ENCODE measurements at places on chromosomes 16 and 17. TPM values are rescaled to one million over a fixed set of nuclear protein-coding genes. Genes with fewer than 3 reads are reported as not detected.

TMEM256 gene
- total RNA-seq = 78.3 TPM

FOXN1 gene
- 0.34 TPM for total RNA-seq

KRTAP1-1 gene
- total RNA-seq = not detected

CFAP97D1 gene
- total RNA-seq = 0.07 TPM

ZMYND15 gene
- 0.81 TPM for total RNA-seq

KCNJ18 gene
- not detected for total RNA-seq

SCARF1 gene
- 2.1 TPM for total RNA-seq

GRCh38 chr16:64094992-64095634 lies 1026.8 kb downstream of the CDH11 start:
- no peaks in the 10 kb centered on the region for H3K36me3 ChIP-seq
- peaks cover 2% of the 10 kb centered on the region for H3K27me3 ChIP-seq
- DNase-seq = no peak

DNA sequence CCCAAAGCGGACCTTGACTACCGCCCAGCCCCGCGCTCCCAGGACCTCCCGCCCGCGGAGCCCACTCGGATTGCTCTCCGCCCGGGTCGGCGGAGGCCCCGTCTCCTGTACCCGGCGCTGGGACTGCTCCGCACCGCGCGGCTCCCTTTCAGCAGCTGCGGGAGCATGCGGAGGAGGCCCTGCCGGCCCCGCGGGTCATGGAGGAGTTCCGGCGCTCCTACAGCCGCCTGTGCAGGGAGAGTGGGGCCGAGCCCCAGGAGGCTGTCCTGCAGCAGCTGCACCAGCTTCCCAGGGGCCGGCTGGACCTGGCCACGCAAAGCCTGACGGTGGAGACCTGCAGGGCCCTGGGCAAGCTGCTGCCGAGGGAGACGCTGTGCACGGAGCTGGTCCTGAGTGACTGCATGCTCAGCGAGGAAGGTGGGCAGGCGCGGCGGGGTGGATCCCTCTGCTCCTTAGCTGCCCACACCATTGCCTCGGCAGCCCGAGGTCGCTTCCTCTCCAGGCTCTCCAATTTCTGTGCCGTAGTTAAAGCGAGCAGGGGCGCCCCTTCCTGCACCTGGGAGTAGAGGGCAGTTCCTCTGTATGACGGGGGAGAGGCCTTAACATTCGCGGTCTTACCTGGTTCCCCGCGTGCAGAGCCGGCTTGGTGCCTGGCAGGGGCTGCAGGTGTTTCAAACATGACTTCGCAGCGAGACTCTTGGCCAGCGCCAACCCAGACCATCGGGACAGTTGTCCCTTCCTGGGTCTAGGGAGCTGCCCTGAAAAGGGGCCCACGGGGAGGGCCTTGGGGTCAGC lies 539 bp downstream of the LRRC45 start:
- no peaks in the 10 kb centered on the region for H3K27me3 ChIP-seq
- H3K4me3 ChIP-seq = peak overlapping the region; percentile 76
- no peak for DNase-seq

DNA sequence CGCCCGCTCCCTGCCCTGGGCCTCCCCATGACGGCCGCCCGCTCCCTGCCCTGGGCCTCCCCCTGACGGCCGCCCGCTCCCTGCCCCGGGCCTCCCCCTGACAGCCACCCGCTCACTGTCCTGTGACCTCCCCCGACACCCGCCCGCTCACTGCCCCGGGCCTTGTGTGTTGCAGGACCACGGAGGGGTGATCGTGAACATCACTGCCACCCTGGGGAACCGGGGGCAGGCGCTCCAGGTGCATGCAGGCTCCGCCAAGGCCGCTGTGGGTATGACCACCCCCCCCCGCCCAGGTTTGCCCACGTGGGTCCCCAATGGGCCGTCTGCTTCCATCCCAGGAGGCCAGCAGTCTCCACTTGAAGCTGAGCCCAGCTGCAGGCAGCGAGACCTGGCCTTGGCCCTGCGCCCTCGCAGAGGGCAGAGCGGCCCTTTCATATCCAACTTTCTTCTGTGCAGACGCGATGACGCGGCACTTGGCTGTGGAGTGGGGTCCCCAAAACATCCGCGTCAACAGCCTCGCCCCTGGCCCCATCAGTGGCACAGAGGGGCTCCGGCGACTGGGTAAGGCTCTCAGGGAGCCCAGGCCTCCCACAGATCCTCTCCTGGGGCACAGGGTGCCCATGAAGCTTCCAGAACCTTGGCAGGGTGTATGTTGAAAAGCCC lies 9.0 kb downstream of the DECR2 start:
- no peaks in the 10 kb centered on the region for H3K4me1 ChIP-seq
- H3K4me3 ChIP-seq = no peak overlapping the region
- no peak for DNase-seq
- no peaks in the 10 kb centered on the region for H3K27me3 ChIP-seq
- H3K27ac ChIP-seq = no peak overlapping the region

GRCh38 chr17:76515274-76515949 lies 14.2 kb upstream of the RHBDF2 start:
- H3K27me3 ChIP-seq = no peaks in the 10 kb centered on the region
- no peak for DNase-seq
- H3K36me3 ChIP-seq = no peaks in the 10 kb centered on the region
- no peak overlapping the region for H3K27ac ChIP-seq

GRCh38 chr17:17028878-17029535 lies 13.2 kb upstream of the MPRIP start:
- no peaks in the 10 kb centered on the region for H3K27me3 ChIP-seq
- H3K27ac ChIP-seq = peak overlapping the region; percentile 96
- no peaks in the 10 kb centered on the region for H3K36me3 ChIP-seq
- H3K4me3 ChIP-seq = no peak overlapping the region
- H3K4me1 ChIP-seq = peaks cover 35% of the 10 kb centered on the region

GRCh38 chr16:70697594-70698170 lies 11.8 kb upstream of the MTSS2 start:
- DNase-seq = no peak
- peaks cover 2% of the 10 kb centered on the region for H3K36me3 ChIP-seq
- H3K27me3 ChIP-seq = no peaks in the 10 kb centered on the region
- H3K4me3 ChIP-seq = no peak overlapping the region
- H3K27ac ChIP-seq = peak overlapping the region; percentile 89

GRCh38 chr16:31397096-31397660 lies 4.0 kb downstream of the ITGAD start:
- peaks cover 4% of the 10 kb centered on the region for H3K27me3 ChIP-seq
- no peaks in the 10 kb centered on the region for H3K36me3 ChIP-seq
- DNase-seq = no peak
- no peaks in the 10 kb centered on the region for H3K4me1 ChIP-seq

DNA sequence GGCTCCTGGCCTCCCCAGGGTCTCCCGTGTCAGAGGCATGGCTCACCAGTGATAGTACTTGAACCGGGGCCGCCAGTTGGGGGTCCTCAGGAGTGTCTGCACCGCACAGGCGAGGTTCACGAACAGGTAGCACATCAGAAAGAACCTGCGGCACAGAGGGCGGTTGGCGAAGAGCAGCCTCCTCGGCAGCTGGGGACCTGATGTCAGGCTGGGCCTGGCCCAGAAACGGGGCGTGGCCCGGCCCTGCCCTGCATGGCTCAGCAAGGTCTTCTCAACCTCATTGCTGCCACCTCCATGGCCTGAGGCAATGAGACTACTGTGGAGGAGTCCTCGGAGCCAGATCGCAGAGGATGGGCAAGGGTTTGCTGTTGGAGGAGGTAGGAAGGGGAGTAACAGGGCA lies 4.1 kb upstream of the LCAT start:
- H3K4me1 ChIP-seq = no peaks in the 10 kb centered on the region
- H3K36me3 ChIP-seq = peaks cover 14% of the 10 kb centered on the region
- H3K27ac ChIP-seq = no peak overlapping the region
- H3K4me3 ChIP-seq = no peak overlapping the region
